AG20443 (cell line): ENCODE measurements at places on chromosomes 4 and X.

DNA sequence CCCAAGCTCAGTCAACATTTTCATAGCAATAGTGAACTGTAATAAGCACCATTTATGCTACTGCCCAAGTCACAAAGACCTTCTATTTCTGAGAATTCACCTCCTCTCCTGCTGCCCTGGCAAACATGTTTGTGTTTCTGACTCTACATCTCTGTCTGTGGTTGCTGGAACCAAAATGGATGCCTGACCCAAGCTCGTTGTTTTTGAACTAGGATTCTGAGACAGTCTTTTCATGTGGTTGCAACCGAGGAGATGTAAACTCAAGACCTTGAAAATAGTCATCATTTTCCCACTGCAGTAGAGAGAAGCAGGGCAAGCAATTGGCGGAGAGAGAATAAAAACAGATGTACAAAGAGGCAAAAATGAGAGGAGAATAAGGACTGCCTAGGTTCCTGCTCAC, 160.2 kb downstream of the RAB28 start:
- no peak for DNase-seq

DNA sequence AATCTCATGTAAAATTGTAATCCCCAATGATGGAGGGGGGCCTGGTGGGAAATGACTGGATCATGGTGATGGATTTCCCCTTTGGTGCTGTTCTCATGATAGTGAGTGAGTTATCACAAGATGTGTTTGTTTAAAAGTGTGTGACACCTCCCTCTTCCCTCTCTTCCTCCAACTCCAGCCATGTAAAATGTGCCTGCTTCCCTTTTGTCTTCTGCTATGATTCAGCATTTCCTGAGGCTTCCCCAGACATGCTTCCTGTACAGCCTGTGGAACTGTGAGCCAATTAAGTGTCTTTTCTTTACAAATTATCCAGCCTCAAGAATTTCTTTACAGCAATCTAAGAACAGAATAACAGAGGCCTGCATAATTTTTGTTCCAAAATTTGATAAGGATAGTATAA, 85.2 kb downstream of the ANAPC10 start:
- DNase-seq = no peak

- peak; percentile 57 for DNase-seq
These were observed 126.8 kb downstream of the KLHL8 start for GRCh38 chr4:87093443-87094123.

DNA sequence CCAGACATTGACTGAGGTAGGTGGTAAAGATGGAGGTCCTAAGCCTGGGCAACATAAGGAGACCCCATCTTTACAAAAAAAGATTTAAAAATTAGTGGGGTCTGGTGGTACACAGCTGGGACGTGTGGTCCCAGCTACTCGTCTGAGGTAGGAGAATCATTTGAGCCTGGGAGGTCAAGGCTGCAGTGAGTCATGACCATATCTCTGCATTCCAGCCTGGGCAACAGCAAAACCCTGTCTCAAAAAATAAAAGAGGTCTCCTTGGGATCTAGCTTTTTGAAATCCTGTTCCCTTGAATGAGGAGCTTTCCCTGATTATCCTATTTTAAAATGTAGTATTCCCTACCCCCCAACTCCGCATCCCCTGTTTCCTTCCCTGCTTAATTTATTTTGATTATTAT, 78.7 kb upstream of the OGT start:
- no peak for DNase-seq

DNA sequence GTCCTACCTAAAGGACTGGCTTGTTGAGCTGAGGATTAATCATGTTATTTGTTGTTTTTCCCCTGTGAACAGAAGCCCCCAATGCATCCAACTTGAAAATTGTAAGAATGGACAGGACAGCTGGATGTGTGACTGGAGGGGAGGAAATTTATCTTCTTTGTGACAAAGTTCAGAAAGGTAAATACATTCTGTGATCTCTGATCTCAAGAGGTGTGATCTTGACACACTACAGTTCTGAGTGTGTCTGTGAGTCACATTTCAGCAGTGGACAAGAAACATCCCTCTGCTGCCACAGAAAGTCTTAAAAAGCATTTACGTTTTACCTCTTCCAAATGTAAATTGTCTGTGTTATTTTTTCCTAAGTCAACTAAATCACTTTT, 79.3 kb downstream of the NFKB1 start:
- no peak for DNase-seq

GRCh38 chr4:18882468-18882867, 860.9 kb upstream of the LCORL start:
- peak; percentile 19 for DNase-seq

DNA sequence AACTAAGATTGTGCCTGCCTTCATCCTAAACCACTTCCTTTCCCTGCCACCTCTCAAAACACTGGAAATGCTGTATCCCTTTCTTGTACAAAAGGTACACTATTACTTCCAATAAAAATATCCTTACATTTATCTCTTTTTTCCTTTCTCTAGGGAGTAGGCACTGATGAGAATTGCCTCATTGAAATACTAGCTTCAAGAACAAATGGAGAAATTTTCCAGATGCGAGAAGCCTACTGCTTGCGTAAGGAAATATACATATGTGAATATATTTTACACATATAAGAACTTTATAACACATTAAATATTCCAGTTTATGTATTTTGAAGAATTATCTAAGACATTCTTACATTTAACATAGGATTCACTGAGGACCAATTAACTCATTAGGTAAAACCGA, 71.7 kb downstream of the ANXA10 start:
- no peak for DNase-seq

- DNase-seq = no peak
These were observed 227.7 kb downstream of the VEGFC start for GRCh38 chr4:176565049-176565448.

- no peak for DNase-seq
These were observed 262.1 kb upstream of the NR3C2 start for GRCh38 chr4:148704291-148704690.

GRCh38 chrX:42565739-42566138, 212.2 kb downstream of the PPP1R2C start:
- no peak for DNase-seq

DNA sequence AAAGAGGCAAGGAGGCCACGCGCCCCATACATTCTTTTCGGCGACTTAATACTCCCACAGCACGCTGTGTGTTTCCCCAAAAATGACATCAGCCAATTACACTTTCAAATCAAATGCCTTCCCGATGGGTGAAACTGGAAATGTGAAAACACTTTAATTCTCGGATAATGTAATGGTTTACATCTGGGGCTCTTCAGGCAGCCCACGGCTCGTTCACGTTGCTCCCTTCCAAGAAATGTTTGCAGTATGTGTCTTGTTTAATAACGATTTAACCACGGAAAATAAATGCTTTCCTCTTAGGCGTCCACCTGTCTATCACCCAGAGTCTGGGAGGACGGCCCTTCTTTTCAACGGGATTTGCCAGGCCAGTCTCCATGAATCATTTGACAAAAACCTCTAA, 272.5 kb downstream of the SHOX start:
- no peak for DNase-seq

GRCh38 chr4:140874056-140874455, 117.9 kb upstream of the TBC1D9 start:
- no peak for DNase-seq

DNA sequence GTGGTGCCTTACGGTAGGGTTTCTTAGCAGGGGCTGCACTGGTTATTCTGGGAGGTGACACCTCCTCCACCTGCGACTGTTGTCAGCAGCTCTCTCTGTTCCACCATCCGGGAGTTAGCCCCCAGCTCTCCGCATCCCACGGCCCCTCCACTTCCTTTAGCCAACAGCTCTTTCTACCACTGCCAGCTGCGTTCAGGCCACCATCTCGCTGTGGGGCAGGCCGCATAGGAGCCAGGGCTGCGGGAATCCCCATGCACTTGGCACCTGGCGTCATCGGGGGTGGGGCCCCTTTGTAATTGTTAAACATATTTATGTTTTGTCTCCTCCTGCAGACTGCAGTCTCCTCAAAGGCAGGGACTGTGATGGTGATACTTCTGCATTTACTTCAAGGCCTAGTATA, 480.2 kb downstream of the SMARCA1 start:
- DNase-seq = no peak

- no peak for DNase-seq
These were observed 20.1 kb upstream of the IL3RA start for GRCh38 chrX:1316527-1316926.

DNA sequence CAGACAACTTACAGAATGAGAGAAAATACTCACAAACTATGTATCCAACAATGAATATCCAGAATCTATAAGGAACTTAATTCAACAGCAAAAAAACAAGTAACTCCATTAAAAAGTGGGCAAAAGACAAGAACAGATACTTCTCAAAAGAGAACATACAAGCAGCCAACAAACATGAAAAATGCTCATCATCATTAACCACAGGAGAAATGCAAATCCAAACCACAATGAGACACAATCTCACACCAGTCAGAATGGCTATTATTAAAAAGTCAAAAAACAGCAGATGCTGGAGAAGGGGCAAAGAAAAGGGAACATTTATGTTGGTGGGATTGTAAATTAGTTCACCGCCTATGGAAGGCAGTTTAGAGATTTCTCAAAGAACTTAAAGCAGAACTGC, 150.3 kb downstream of the FGF16 start:
- DNase-seq = no peak

DNA sequence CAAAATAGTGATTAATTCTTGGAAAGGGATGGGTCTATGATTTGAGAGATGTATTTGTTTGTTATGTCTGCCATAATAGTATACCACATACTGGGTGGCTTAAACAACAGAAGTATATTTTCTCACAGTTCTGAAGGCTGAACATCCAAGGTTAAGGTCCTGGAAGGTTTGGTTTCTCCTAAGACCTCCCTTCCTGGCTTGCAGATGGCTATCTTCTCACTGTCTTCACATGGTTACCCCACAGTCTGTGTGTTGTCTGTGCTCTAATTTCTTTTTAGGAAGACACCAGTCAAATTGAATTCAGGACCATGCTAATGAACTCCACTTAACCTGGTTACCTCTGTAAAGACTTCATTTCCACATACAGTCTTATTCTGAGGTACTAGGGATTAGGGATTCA, 25.6 kb downstream of the CXCL2 start:
- no peak for DNase-seq

DNA sequence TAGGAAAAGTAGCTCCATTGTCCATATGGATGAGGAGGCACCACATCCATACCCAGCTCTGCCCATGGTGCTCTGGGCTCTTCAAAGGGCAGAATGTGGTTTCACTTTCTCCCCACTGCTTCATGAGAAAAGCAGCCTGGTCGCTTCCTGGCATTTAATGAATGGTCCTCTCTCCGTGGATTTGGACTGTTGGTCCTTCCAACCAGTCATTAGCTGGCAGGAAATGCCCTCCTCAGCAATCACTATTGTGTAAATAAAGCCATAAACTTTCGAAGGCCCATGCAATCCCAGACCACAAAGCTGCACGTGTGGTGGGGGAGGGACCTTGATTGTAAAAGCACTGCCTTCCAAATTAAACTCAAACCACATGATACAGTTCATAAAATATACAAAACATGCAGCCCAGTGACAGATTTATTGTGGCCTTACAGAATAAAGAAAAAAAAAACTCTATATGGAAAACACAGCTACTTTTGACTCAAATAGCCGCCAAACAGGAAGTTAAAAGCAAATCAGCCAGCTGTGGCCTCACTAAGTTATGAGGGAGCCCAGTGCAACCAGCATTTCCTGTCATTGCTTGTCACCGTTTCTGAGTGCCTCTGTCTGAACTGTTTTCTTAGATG, 8.1 kb downstream of the MBNL3 start:
- DNase-seq = peak; percentile 35

GRCh38 chrX:11670316-11670715, 4.6 kb upstream of the ARHGAP6 start:
- no peak for DNase-seq

DNA sequence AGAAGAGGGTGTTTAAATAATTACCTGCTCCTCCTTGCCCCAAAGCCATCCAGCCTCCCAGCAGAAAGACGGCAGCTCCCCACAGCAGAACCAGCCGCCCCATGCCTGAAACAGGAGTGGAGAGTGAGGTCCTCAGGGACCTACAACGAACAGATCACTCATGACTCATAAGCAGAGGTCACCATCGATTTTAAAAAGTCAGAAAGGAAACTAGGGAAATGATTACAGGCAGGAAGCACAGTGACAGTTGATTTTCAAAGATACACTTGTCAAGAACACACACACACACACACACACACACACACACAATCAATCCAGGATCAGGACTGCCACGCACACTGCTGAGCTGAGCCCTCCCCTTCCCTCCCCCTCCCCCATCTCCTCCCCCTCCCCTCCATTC, at the start of gene CRLF2:
TSS of gene CRLF2 (minus strand) at position 118 of the 400 bp plus-strand sequence. CDS start at position 103, 15 bp downstream.
- DNase-seq = no peak

- no peak for DNase-seq
These were observed 3.1 kb upstream of the MSX1 start for GRCh38 chr4:4856071-4857000.

DNA sequence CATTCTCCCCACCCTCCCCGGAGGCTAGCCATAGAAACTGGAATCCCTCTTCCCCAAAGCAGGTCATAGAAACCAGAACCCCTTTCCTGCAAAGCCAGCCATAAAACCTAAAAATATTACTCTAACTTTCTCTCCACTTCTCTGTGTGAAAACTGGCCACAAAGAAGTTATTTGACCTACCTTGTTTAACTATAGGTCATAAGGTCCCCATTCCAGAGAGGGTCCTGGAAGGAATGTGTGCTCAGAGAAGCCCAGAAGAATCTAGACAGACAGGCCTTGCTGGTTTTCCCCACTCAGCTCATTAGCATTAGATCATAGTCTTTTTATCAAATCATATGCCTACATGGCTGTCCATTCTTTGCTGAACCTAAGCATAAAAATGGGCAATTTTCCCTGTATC, 52.8 kb upstream of the TEX13A start:
- DNase-seq = no peak

DNA sequence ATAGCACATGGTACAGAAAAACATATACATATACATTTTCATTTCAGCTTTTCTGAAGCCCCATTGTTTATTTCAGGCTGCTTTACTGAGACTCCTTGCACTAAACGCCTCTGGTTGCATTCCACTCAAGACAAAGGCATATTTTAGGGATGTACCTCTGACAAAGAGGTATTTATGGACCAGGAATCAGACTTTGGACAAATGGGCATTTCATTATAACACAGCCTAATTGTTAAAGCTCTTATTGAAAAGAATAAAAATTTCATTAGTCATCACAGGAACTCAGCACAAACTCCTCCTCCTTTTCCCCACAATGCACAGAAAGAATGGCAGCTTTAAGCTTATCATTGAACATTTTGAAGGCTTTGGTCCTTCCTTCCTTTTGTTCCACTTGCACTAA, 62.9 kb upstream of the UGT8 start:
- DNase-seq = no peak

- no peak for DNase-seq
These were observed 79.6 kb upstream of the LRPAP1 start for GRCh38 chr4:3611778-3612177.

GRCh38 chr4:2535376-2536192, 863 bp upstream of the FAM193A start:
- DNase-seq = peak; percentile 29

GRCh38 chr4:58935332-58935731, 1825.1 kb upstream of the IGFBP7 start:
- no peak for DNase-seq

- DNase-seq = no peak
These were observed 362.5 kb upstream of the TRAM1L1 start for GRCh38 chr4:117447925-117448324.
